ENCODE measurements at places on chromosomes 16 and 17. TPM values are rescaled to one million over a fixed set of nuclear protein-coding genes. Genes with fewer than 3 reads are reported as not detected.

SEC14L5 gene
- total RNA-seq: 0.49 TPM

DNA sequence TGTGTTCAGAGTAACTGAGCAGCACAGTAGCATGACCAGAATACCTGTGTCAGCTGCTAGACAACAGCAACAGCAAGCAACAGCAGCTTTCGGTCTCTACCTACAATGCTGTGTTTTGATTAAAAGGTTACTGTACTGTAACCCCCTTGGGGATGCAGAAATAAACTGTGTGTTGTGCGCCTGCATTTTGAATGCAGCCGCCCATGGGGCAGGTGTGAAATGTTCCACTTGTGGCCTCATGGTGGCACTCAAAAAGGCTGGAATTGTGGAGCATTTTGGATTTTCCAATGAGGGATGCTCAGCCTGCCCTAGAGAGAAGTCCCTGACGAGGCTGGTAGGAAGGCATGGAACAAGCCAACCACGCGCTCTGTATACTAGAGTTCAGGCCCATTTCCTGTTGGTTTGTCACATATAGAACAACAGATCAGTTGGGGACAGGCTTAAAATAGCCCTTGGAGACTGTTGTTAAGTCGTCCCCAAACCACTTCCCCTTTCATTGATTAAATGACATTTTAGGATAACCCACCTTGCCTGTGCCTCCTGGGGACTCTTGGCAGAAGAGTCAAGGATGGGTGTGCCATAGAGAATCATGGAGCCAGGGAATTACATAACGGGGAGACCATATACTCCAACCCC lies 27.1 kb downstream of the SCPEP1 start:
- DNase-seq: no peak

INO80E gene
- total RNA-seq: 88.4 TPM

LIMD2 gene
- 19.0 TPM for total RNA-seq

- DNase-seq: no peak
Measured at GRCh38 chr17:6423931-6424330, 11.0 kb downstream of the AIPL1 start.

DNA sequence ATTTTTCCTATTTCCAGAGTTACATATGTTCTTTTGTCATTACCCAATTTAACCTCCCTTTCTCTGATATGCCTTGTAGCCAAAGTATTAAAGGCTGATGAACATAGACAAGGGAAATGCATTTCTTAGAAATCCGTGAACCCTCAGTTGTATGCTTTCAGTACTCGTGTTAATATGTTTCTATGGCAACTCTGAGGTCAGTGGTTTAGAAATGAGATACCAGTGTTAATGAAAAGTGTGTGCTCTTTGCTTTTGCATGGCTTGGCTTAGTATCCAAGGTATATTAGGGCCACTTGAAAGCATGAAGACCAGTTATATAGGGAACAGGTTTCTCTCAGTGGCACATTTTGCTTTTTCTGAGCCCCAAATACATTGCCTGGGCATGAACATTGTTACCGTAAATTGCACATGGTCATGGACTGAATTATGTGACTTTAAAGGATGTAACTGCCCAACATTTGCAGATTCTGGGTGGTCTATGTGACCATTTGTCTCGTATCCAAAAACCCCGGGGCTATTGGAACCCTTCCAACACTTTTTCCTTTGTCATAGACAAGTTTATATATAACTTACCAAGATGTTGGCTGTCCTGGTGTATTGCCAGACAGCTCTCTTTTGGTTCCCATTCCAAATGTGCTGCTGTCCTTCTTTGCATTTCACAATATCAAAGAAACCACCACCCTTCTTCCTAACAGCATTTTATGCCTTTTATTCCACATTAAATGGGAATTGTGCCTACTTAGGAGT lies 17.5 kb downstream of the ABHD15 start:
- DNase-seq: no peak

DNA sequence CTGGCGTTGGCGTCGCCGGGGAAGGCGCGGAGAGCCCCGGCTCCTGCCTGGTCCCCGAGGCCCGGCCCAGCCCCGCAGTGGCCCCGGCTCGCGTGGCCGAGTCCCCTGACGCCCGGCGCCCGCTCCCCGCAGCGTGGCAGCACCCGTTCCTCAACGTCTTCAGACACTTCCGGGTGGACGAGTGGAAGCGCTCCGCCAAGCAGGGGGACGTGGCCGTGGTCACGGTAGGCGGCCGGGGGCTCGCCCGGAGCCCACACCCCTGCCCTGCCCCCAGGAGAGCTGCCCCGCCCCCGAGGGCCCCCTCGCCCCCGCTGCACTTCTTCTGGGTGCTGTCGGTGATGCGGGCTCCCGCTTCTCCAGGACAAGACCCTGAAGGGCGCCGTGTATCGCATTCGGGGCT lies 466 bp downstream of the WDR90 start:
- DNase-seq: no peak

DNA sequence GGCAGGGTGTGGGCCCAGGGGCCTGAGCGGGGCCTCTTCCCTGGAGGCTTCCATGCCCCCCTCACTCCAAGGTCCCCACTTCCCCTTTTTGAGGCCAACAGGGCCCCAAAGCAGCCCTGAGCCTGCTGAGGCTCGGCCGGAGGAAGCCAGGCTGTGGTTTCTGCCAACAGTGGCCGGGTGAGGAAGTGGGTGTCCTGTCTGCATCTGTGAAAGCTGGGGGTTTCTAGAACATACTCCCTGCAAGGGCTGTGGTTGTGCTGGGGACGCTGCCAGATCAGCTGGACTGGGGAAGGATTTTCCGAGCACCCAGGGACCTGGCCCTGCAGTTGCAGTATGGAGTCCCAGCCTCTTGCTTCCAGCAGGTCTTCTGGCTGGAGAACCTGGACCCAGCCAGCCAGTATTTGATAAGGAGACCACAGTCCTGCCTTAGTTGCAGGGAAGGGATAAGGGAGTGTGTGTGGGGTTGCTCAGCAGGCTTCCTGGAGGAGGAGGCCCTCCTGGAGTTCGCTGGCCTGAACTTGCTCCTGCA lies 15.7 kb downstream of the ADCY7 start:
- DNase-seq: peak; percentile 74

Measured in mucosa of gallbladder (tissue), 1 donor.